ENCODE measurements at places on chromosomes 12 and 14.

DNA sequence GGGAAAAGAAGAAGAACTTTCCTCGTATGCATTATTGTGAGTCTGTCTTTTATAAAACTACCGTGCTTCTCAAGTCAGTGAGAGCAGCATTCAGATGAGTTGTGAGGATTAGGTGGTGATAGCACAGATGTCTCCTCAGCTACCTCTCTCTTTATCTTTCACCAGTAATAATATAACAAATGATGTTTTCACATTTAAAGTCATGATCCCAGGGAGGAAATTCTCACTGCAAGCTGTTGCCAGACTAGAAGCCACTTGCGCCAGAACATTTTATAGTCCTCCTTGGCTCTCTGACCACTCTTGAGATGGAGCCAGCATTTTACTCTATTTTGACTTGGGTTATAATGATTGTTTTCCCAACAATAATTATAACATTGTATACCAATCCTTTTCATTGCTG, 443.1 kb downstream of the AEBP2 start:
- DNase-seq: no peak

DNA sequence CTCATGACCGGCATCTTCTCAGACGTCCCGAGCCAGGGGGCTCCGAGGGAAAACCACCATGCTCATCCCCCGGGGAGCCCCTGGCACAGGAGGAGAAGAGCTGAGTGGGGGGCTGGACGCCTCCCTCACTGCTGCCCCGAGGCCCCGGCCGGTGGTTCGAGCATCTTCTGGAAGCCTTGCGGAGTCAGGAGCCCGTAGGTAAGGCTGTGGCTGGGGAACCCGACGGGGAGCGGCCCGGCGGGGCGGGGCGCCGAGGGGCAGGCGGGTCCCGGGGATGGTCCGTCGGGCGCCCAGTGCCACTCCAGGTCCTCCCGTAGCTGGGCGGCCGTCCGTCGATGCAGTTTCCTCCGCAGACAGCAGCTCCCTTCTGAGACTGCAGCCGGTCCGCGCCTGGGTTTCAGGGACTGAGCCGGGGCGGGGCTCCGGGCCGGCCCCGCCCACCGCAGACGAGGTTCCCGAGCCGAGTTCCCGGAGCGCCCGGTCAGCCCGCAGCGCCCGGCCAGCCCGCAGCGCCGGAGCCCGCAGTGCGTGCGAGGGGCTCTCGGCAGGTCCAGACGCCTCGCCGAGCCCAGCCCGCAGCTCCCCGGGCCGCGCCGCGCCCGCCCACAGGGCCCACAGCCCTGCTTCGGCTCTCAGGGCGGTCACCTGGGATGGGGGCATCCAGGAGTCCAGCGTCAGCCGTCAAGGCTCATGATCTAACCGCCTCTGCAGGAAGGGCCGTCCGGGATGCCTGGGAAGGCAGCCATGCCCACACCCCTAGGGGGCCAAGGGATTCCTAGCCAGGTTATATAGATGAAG, at the start of gene PGF:
TSS of gene PGF (minus strand) at position 369 of the 798 bp plus-strand sequence. CDS start at position 14, 355 bp downstream.
- DNase-seq: peak; percentile 19

- DNase-seq: peak; percentile 65
These were observed 365 bp upstream of the CCDC88C start for GRCh38 chr14:91417983-91418386.

DNA sequence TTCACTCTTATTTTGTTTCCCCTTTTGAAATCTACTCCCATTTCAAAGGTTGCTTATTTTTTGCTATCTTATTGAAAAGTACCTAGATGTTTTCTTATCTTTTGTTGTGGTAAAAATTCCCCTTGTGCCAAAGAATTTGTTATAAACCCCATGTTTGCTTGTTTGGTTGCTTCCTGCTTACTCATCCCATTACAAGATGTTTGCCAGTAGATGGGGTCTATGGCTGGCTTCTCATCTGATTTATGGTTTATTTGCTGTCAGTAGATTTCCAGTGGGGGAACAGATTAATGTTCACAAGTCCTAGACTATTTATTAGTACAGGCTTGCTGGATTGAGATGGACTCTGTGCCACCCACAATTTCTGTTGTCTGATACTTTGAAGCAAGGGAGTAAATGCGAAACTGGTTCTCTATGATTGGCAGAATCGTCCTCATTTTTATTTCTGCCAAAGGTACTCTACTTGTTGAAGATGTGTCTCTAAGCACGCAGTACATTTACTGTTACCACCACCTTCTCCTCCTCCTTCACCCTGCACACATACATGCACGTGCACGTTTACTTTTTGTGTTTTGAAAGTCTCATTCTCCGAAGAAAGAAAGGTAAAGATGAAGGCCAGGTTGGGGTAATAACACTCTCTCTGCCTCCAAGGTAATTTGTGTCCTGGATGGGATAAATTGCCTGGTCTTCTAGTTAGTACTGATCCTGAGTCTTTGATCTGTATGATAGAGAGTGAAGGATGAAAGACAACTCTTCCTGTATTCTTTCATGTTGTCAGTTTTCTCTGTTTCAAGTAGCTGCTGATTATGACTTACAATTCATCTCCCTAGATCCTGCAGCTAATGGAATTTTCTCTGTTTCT, 117.2 kb upstream of the ATP2B1 start:
- no peak for DNase-seq

GRCh38 chr12:5568325-5568981, 136.5 kb downstream of the NTF3 start:
- no peak for DNase-seq

DNA sequence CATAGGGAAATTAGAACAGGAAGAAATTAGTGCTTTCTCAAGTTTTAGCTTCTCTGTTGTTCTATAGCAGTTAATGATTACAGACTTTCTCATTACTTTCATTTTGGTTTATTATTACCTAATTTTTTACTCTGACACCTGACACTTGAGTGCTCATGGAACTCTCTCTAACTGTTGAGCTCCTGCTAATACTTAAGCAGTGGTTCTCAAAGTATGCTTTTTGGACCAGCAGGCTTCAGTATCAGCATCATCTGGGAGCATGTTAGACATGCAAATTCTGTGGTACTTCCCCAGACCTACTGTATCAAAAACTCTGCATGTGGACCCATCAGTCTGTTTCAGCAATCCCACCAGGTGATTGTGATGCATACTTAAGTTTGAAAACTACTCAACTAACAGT, 235.3 kb downstream of the CCDC91 start:
- no peak for DNase-seq

DNA sequence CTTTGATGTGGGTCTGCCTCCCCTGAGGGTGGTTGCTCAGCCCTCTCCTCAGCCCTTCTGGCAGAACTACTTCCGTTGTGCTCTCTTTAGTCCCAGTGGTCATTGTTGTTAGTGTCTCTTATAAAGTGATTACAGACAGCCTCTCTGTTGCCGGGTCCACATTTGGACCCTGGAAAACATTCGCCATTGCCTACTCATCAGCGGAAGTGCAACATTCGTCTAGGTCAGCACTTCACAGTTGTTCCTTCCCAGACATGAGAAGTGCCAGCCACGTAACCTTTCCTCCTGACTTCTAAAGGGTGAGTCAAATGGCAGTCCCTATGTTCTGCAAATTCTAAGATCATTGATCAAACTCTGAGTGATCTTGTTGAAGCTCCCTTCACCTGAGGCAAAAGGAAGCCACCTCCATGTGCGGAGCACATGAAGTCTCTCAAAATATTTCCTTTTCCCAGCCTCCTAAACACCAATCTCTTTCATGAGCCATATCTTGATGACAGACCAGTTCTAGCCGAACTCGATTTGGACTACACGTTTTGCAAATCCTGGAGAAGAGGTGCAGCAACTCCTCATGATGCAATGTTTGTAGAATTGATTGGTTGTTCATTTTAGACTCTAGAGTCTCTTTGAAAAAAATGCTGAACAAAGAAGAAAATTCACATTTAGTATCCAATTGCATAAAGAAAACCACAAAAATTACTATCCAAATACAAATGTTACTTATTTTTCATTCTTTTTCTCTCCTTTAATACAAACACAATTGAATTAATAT, 163.8 kb downstream of the RPL10L start:
- no peak for DNase-seq

DNA sequence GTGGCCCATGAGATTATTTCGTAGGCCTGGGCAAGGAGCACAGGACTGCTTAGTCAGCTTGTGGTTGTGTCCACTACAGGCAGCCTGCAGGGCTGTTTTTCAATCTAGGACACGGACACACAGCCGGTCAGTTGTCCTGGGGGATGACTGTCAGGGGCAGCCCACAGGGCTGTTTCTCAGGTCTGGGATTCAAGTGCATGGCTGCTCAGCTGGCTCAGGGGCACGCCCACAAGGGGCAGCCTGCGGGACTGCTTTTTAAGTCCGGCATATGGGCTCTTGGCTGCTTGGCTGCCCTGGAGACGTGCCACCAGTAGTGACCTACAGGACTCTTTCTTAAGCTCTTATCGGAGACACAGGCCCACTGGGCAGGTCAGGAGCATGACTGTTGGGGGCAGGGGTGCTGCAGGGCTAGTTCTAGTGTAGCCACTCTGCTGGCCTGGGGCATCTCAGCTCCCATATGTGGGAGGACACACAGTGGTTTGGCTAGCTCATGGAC, 26.6 kb upstream of the GTF2A1 start:
- DNase-seq: no peak

DNA sequence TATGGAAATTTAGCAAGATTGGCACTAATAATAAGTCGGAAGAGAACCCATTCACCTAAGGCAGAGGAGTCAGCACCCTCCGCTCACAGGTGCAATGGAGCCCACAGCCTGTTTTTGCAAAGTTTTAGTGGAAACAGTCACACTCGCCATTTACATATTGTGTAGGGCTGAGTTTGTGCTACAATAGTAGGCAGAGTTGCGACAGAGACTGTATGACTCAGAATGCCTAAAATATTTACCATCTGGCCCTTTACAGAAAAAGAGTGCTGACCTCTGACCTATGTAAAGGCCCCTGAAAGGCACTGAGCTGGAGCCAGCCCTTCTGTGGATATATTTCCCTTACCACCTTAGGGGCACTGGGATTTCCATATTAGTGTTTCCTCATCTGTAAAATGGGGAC, 79.0 kb downstream of the PRIMA1 start:
- DNase-seq: no peak

DNA sequence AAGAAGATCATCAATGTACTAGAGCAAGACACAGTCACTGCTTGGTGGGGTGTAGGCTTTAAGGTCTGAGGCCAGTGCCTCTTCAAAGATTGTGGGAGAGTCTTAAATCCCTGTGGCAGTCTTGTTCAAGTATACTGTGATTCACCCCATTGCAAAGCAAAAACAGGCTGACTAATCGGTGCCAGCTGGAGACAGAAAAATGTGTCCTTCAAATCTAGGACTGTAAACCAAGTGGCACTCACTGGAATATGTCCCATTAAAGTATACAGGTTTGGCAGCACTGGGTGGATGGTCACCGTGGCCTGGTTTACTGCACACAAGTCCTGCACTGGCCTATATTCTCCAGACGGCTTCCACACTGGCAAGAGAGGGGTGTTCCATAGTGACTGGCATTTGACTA, 1315.3 kb downstream of the TMEM121 start:
- DNase-seq: no peak

GRCh38 chr12:109115404-109115757, 1.0 kb upstream of the ACACB start:
- DNase-seq: no peak

DNA sequence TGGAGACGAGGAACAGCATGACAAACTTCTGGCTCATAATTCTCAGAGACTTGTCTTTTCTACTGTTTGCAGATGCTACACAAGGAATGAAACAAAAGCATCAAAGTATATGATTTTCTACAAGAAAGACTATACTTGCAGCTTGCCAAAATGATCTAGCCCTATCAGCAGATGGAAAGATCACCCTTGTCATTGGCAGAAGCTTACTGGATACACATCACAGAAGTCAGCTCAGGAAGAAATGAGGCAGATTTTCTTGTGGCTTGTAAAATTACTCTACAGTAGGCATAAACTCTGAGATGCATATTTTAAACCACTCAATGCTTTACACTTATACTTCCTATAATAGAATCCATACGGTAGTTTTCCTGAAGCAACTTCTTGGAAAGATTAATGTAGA, 20.6 kb downstream of the E2F7 start:
- DNase-seq: no peak

GRCh38 chr14:44107156-44107555, 399.9 kb downstream of the FSCB start:
- DNase-seq: no peak

- DNase-seq: no peak
These were observed 14.8 kb upstream of the PAX9 start for GRCh38 chr14:36646664-36647416.

- no peak for DNase-seq
These were observed 122.3 kb upstream of the RFLNA start for GRCh38 chr12:124172636-124173035.

DNA sequence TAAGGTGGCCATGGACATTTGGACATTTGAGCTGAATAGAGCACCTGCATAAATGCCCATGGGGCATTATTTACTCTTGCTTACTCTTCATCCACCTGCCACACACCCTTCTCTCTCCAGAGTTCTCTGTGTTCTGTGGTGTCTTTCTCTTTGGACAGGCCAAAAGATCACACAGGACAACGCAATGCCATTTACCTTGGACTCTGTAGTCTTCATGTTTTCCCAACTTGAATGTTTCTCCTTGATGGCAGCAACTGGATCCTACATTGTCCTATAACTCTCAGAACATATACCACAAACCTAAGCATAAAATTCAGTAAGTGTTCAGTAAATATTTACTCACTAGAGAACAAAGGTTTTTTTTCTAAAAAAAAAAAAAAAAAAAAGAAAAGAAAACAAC, 41.7 kb upstream of the PTHLH start:
- no peak for DNase-seq

DNA sequence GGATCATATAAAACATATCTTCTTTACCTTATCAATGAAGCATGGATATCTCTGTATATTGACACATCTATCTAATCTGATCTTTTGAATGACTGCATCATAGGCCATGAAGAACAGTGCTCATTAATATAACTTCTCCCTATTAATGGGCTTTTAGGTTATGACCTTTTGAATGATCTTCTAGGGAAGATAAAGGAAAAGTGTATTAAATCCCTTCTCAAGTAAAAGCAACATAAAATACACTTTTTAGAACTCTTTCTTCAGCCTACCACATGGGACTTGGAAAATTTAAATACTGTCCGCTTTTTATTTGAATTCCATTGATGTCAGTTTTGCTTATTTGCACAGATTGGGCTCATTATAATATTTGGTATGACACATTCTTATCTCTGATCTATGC, 425.4 kb downstream of the MED13L start:
- DNase-seq: no peak

DNA sequence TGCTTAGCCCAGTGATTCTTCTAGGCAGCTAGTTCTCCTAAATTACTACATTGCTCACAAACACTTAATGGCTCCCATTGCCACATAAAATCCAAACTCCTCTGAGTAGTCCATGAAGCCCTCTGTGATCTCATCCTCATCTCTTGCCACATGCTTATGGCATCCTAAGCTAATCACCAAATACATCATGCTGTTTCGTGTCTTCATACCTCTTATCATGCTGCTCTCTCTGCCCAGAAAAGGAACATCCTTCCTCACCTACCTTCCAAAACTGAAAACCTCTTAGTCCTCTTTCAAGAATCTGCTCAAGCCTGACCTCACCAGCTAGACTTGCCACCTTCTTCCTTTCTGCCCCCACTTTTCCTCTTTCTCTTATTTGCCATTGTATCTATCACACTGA, 108.5 kb downstream of the DUSP6 start:
- DNase-seq: no peak

GRCh38 chr12:108442067-108442466, 73.0 kb upstream of the FICD start:
- no peak for DNase-seq

- DNase-seq: no peak
These were observed 33.4 kb downstream of the FNTB start for GRCh38 chr14:65019944-65020566.

All from stimulated activated CD4-positive, alpha-beta T cell treated with anti-CD3 and anti-CD28 coated beads, Interleukin-4, amount 100 ng/mL, for 4 hours (primary cell).